ENCODE measurements at places on chromosomes 7 and 10. TPM values are rescaled to one million over a fixed set of nuclear protein-coding genes. Genes with fewer than 3 reads are reported as not detected.

TBXAS1 gene
- total RNA-seq: 1.9 TPM

AS3MT gene
- total RNA-seq: 0.29 TPM

ST7 gene
- total RNA-seq: 34.1 TPM

TRIM50 gene
- 0.11 TPM for total RNA-seq

DNA sequence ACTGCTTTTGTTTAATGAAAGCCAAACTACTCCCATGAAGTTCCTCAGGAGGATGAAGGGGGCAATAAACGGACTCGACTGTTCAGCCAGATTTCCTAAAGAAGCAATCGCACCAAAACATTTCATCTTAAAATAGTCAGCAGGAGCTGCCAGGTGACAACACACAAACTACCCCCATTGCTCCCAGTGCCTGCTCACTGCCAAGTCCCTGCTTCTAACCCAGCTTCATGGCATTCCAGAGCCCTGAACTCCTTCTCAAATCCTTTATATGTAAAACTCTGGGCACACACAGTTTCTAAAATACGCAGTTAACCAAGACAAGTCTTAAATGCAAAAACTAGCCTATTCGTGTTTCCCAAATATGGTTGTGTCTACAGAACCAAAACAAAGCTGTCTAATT, 110.0 kb downstream of the SORBS1 start:
- no peak overlapping the region for H3K4me3 ChIP-seq
- no peak overlapping the region for H3K27ac ChIP-seq
- H3K4me1 ChIP-seq: peaks cover 5% of the 10 kb centered on the region
- DNase-seq: no peak
- no peaks in the 10 kb centered on the region for H3K27me3 ChIP-seq

- H3K4me3 ChIP-seq: no peak overlapping the region
- H3K36me3 ChIP-seq: no peaks in the 10 kb centered on the region
- DNase-seq: no peak
- H3K27me3 ChIP-seq: peaks cover 69% of the 10 kb centered on the region
Measured at GRCh38 chr7:36281945-36282717, 107.5 kb upstream of the ANLN start.

DNA sequence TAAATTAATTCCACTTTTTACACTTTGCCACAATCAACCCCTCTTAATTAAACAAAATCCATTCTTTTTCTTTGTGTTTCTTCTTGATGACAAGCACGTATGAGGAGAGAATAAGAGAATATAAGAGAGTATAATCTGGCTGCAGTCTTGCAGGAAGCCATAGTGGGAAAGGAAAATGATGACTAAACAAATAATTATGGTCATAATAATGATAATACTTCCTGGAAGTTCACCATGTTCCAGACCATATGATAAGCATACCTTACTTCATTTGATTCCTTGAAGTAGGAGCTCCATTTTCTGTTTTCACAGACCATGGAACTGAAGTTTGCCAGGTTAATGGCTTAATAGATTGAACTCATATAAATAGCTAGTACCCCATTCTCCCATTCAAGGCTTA, 237.8 kb downstream of the SEMA3D start:
- H3K4me1 ChIP-seq: no peaks in the 10 kb centered on the region
- DNase-seq: no peak
- H3K36me3 ChIP-seq: no peaks in the 10 kb centered on the region
- H3K4me3 ChIP-seq: no peak overlapping the region
- no peaks in the 10 kb centered on the region for H3K27me3 ChIP-seq

- peaks cover 6% of the 10 kb centered on the region for H3K4me1 ChIP-seq
- H3K27me3 ChIP-seq: peaks cover 8% of the 10 kb centered on the region
- H3K4me3 ChIP-seq: no peak overlapping the region
- no peak for DNase-seq
- no peak overlapping the region for H3K27ac ChIP-seq
Measured at GRCh38 chr7:47370461-47371042, 211.4 kb downstream of the TNS3 start.

GRCh38 chr7:4174016-4174415, 508.1 kb upstream of the FOXK1 start:
- H3K4me1 ChIP-seq: no peaks in the 10 kb centered on the region
- no peak overlapping the region for H3K4me3 ChIP-seq
- no peak for DNase-seq
- peaks cover 89% of the 10 kb centered on the region for H3K27me3 ChIP-seq
- H3K36me3 ChIP-seq: no peaks in the 10 kb centered on the region

DNA sequence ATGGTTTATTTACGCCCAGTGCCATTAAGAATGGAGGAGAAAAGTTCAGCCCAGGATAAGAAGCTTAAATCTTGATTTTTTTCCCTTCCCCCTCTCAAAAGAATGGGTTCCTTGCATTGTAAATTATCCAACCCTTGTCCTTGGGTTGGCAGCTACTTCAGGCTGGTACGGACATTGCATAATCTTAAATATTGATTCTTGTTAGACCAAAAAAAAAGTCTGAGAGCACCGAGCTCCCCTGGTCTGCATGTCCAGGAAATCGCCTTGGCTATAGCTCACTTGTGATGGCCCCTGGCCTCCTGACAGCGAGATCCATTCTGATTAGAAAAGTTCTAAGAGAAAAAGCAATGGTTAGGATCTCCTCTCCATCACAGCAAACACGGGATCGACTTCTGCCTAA, 151.7 kb downstream of the EBF3 start:
- H3K27me3 ChIP-seq: peaks cover 10% of the 10 kb centered on the region
- H3K4me3 ChIP-seq: no peak overlapping the region
- H3K36me3 ChIP-seq: no peaks in the 10 kb centered on the region
- no peaks in the 10 kb centered on the region for H3K4me1 ChIP-seq

- peaks cover 13% of the 10 kb centered on the region for H3K4me1 ChIP-seq
- no peaks in the 10 kb centered on the region for H3K36me3 ChIP-seq
- H3K4me3 ChIP-seq: no peak overlapping the region
- no peak for DNase-seq
Measured at GRCh38 chr7:129782818-129783583, 169.8 kb downstream of the UBE2H start.

- H3K36me3 ChIP-seq: no peaks in the 10 kb centered on the region
- H3K27ac ChIP-seq: no peak overlapping the region
- H3K4me1 ChIP-seq: peaks cover 9% of the 10 kb centered on the region
Measured at GRCh38 chr7:55078465-55079372, 59.9 kb downstream of the EGFR start.

DNA sequence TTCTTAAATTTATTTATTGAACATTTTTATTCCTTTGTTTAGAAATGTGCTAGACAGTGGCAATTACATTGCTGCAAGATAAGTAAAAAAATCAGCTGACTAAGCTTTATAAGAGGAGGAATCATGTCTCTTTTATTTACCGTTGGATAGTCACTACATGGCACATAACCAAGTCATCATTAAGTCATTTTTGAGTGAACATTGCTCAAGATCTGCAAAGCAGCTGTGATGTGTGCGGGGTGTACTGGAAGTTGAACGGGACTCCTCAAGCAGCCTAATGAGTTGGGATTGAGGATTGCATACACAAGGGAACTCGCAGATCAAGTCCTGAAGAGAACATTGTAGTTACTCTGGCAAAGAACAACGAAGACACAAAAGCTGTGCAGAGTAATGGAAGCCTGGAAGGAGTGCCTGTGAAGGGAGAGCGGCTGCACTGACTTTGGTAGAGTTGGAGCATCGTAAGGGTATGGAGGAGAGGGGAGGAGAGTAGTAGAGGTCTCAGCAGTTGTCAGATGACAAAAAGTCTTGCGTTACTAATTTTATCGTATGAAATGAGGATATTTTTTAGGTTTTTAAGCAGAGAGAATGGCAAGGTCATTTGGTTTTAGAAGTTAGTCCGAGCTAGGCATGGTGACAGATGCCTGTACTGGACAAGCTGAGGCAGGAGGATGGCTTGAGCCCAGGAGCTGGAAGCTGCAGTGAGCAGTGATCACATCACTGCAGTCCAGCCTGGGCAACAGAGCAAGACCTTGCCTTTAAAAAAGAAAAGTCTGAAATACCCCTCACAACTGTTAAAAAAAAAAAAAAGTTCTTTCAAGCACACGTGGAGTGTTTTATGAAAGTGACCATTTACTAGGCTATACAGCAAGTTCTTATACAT, 95.1 kb downstream of the BMPR1A start:
- peaks cover 5% of the 10 kb centered on the region for H3K36me3 ChIP-seq

- no peak overlapping the region for H3K4me3 ChIP-seq
- peaks cover 2% of the 10 kb centered on the region for H3K4me1 ChIP-seq
- peaks cover 9% of the 10 kb centered on the region for H3K27me3 ChIP-seq
- peak; percentile 92 for DNase-seq
Measured at GRCh38 chr10:44316187-44316921, 68.5 kb downstream of the CXCL12 start.

GRCh38 chr7:129433847-129434674, at the start of gene STRIP2:
STRIP2 (plus strand) TSS chr7:129434432; CDS start chr7:129434473, 41 bp downstream.
- peaks cover 50% of the 10 kb centered on the region for H3K4me1 ChIP-seq
- H3K27ac ChIP-seq: peak within 1 kb of the TSS; percentile 67
- peak; percentile 98 for DNase-seq
- H3K36me3 ChIP-seq: peaks cover 16% of the 10 kb centered on the region
- peak within 1 kb of the TSS; percentile 60 for H3K4me3 ChIP-seq
- no peaks in the 10 kb centered on the region for H3K27me3 ChIP-seq
